ENCODE measurements at places on chromosomes 7 and 10.

GRCh38 chr10:27838361-27838760 lies 92.7 kb upstream of the MKX start:
- DNase-seq, result no peak

GRCh38 chr10:58921421-58921855 lies 255.0 kb upstream of the PHYHIPL start:
- DNase-seq, result no peak

- no peak for DNase-seq
Measured at GRCh38 chr7:78924581-78924980, 528.9 kb downstream of the MAGI2 start.

DNA sequence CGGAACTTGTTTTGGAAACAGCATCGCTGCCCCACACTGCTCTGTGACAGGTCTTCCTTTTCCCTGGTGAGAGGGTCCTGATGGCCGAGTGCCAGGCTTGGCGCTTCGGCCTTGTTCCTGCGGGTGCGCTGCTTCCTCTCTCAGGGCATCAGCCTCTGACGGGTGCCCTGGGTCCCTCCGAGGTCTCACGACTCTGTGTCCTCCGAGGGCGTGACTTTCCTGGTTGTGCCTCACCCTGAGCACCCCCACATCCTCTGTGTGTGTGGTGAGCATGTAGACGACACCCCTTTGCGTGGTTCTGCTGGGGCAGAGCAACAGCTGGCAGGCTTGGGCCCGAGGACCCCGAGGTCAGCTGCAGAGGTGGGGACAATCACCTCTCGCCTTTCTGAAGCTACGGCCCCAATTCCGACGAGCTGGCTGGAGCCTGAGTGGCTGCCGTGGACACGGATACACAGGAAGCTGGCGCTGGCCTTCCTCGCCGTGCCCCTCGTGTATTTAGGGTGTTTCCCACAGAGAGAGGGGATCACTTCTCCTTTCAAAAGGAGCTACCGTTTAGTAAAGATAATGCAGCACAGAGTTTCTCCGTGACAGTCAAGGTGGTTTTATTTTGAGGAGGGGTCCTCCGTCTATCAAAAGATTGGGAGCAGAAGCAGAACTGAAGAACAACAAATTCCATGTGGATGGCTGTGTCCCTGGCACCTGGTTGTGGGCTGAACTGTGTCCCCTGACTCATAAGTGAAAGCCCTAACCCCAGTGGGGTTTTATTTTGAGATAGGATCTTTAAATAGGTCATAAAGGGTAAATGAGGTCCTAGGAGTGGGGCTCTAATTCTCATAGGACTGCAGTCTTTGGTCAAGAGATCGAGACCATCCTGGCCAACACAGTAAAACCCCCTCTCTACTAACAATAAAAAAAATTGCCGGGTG lies 36.2 kb upstream of the PITRM1 start:
- DNase-seq, result no peak

DNA sequence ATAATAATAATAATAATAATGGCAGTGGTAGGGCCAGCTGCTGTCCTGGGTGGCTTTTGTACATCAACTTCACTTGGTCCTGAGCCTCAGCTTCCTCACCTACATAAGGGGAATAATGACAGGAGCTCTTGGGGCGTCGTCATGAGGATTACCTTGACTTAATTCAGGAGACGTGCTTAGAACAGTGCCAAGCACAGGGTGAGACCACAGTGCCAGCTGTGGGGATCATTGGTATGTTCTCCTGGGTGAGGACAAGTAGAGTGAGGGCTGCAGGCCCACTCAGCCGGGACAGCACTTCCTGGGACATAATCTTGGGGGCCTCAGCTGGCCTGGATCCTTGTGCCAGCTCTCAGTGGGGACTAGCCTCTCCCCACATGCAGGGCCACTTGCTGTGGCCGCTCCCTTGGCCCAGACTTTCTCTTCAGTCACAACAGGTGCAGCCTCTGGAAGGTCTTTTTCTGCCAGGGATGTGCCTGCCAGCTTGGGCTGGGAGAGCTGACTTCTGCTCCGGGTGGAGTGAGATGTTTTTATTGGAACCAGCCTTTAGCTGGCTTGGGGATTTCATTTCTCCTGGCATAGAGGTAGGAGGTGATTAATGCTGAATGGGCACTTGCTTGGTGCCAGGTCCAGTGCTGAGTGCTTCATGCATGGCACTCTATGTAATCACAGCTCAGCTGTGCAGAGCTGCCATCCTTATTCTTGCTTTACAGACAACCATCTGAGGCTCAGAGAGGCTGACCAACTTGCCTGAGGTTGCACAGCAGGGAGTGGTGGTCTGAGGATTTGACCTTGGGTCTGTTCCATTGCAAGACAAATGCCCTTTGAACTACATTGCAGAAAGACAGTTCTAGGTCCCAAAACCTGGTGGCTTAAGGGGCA lies 45.3 kb downstream of the TSPAN15 start:
- no peak for DNase-seq
